ENCODE measurements at places on chromosomes 4 and X. TPM values are rescaled to one million over a fixed set of nuclear protein-coding genes. Genes with fewer than 3 reads are reported as not detected.

TMEM131L gene
- total RNA-seq: 13.9 TPM

- no peak for DNase-seq
These were observed 58.4 kb upstream of the NKX1-1 start for GRCh38 chr4:1464581-1465171.

DNA sequence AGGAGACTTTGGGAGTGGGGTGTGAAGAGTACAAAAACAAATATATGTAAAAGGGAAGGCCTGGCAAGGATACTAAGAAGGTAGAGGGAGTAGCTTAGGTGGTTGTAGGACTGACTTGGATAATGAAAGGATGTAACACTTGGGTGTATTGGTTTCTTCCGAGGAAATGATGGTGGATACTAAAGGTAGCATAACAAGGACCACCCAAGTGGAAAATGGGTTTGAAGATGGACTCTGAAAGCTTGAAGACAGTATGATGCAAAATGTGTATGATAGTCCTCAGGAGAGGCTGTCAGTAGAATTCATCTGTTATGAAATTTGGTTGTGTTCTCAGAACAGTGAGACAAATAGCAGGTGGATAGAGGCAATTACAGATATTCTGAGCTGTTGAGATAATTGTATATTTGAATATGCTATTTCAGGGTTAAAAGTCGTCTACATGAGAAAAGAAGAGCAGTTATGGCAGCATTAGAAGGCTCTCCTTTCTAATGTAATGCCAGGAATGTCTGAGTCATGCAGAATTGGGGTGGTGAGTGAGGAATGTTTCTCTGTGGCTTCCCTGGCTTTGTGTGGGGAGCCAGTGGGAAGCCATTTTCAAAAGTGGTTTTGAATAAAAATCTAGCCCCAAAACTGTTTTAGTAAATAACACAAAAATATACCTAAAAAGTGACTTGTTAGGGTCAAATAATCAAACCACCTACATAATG lies 75.6 kb downstream of the FHIP1A start:
- DNase-seq: peak; percentile 53

DNA sequence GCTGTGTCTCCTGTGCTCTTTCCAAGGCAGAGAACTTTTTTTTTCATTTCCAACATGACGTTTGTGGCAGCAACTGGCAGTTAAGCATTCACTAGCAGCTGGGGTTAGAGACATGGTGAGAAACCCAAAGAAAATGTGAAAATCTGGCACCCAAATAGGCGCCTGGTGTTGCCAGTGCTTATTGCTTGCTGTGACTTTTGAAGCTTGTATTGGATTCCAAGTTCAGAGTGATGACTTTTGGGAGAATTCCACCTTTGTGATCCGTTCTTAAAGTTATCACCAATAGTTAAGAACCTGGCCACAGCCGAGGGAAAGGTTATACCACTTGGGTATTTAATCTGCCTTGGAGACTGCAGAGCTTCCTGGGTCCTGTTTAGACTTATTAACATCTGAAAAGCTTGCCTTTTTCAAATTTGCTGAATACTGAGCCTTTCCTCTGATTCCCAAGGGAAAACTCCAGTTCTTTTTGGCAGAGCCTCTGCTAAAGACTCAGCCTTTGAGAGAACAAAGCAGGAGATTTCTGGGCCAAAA lies 101.0 kb downstream of the OPHN1 start:
- DNase-seq: peak; percentile 17

DNA sequence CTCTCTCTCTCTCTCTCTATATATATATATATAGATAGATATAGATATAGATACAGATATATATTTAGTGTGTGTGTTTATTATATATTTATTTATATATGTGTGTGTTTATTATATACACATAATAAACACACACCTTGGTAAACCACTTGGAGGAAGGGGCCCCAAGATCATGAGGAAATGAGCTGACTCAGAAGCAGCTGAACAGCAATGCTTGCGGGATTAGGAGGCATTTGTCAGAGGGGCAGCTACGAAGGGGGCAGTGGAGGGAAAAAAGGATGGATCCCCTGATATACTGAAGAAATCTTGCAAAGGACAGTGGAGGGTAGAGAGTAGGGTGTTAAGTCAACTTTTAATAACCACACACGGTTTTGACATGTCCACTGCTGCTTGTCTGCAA lies 120.0 kb upstream of the SORBS2 start:
- DNase-seq: no peak

- no peak for DNase-seq
These were observed 343.8 kb downstream of the ARHGAP24 start for GRCh38 chr4:85818700-85819099.

Data from MG63 (cell line).